ENCODE measurements at places on chromosomes 1 and 21.

DNA sequence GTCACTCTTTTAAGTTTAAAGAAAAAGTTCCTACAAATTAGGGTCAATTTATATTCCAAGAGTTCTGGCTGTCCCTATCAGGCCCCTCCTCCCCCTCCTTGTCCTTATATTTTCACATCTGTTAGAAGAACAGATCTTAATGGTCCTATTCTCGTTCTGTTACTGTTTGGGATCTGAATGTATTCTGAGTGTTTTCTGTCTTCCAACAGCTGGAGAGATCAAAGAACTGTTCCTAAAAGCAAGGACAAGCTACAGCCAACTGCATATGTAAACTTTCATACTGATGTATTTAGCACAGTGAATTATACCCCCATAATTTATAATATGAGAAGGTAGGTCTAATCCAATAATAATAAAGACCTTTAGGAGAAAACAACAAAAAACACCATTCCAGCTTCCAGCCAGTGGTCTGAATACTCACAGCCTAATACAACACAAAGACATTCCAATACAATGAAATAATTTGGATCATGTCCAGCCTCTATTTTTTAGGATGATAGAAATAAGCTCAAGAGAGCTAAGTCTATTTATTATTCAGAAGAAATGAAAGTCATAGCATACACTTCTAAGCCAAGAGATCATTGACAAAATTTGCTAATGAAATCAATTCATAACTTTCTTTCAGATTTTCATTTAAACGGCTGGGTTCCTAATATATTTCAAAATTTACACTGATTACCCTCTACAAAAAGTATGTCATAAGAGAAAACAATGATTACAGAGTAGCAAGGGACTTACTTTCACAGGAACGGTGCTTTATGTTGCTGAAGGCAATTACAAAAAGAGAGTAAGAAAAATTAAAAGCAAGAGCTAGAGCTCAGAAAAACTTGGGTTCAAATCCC is 25.3 kb downstream of the WLS start:
- no peak for DNase-seq

- no peak for DNase-seq
Observed at GRCh38 chr1:183466781-183467180, 5.5 kb upstream of the SMG7 start.

- DNase-seq, result no peak
Observed at GRCh38 chr1:9388335-9389180, 95.9 kb downstream of the SPSB1 start.

DNA sequence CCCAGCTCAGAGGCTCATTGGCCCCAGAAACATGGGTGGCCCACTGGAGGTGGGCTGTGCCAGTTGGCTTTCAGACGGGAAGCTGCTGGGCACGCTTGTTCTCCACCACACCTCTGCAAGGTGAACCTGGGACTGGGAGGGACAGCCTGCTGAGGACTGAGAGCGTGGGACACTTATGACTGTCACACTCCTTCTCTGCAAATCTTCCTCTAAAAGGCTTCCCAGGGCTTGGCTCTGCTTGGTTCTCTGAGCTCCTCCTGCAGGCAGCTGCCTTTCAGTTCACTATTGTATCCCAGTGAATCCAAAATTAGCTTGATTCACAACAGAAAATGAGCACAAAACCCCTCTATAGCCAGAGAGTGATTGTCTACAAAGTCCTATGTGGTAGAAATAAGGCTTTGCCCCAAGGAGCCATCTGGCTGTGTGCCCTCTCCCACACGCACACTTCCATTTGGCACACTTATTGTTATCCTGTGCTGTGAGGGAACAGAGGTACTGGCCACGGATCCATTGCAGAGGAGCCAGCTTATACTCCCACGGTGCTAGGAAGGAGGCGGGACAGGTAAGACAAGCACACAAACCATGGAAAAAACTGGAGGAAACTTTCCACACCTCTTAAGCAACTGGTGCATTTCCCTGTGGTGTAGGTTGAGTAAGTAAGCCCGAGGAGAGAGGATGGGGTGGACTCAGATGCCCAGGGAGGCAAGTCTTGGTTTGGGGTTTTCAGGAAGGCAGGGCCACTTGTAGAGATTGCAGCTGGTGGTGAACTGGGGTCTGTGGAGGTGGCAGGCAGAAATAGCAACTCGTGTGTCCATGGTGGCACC is 18.9 kb upstream of the BTG2 start:
- no peak for DNase-seq

DNA sequence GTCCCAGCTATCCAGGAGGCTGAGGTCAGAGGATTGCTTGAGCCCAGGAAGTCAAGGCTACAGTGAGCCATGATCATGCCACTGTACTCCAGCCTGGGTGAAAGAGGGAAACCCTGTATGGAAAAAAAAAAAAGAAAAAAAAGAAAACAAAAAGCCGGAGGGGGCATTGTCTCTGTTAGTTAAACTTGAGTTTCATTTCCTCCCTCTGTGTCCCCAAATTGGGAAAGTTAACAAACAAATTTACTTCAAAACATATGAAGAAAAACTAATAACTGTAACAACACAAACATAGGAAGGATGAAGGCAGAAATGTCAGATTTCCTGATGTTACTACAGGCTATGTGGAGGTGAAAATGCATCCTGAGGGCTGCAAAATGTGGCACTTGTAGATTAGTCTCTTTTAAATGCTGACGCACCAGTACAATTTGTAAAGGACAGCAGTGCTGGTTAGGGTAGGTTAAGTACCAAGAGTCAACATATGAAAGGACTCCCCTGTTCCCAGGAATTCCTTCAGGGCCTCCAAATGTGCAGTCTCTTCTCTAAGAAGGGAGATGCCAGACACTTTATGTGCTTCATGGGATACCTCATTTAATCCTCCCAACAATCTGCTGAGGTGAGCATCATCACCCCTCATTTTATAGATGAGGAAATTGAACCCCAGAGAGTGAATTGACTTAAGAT is 52.9 kb downstream of the DEGS1 start:
- no peak for DNase-seq

DNA sequence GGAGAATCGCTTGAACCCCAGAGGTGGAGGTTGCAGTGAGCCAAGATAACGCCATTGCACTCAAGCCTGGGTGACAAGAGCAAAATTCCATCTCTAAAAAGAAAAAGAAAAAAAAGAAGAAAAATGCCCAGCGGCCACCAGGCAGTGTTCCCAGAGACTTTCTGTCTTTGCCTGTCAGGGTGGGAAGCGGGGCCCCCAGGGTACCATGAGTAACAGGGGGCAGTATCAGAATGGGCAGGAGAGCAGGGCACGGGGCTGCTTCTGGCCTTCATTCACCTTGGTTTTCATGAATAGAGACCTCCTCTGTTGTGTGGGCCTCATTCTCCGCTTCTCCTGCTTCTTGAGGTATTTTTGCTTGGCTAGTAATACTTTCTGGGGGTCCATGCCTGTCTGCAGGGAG is 20.4 kb downstream of the SLC26A9 start:
- no peak for DNase-seq

- no peak for DNase-seq
Observed at GRCh38 chr1:21383785-21384401, 56.0 kb upstream of the NBPF3 start.

GRCh38 chr1:172494166-172494565 is 38.8 kb upstream of the SUCO start:
- DNase-seq, result no peak

GRCh38 chr1:190908691-190909090 is 431.0 kb upstream of the BRINP3 start:
- DNase-seq, result no peak

Data from stimulated activated CD4-positive, alpha-beta T cell treated with anti-CD3 and anti-CD28 coated beads, Interleukin-12 subunit alpha, Interleukin-12 subunit beta, amount 100 ng/mL, for 4 hours (primary cell).